ENCODE measurements at places on chromosomes 7 and 10.

- DNase-seq, result peak; percentile 68
Observed at GRCh38 chr7:151539088-151539671, 19.5 kb upstream of the RHEB start.

DNA sequence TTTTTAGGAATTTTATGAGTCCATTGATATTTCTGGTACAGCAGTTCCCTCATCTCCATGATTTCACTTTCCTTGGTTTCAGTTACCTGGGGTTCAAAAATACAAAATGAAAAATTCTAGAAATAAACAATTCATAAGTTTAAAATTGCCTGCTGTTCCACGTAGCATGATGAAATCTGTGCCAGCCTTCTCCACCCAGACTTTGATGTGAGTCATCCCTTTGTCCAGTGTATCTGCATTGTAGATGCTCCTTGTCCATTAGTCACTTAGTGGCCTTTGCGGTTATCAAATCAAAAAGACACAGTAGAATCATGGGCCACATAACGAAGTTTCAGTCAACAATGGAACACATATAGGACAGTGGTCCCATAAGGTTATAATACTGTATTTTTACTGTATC lies 286.9 kb downstream of the PTEN start:
- DNase-seq, result no peak

DNA sequence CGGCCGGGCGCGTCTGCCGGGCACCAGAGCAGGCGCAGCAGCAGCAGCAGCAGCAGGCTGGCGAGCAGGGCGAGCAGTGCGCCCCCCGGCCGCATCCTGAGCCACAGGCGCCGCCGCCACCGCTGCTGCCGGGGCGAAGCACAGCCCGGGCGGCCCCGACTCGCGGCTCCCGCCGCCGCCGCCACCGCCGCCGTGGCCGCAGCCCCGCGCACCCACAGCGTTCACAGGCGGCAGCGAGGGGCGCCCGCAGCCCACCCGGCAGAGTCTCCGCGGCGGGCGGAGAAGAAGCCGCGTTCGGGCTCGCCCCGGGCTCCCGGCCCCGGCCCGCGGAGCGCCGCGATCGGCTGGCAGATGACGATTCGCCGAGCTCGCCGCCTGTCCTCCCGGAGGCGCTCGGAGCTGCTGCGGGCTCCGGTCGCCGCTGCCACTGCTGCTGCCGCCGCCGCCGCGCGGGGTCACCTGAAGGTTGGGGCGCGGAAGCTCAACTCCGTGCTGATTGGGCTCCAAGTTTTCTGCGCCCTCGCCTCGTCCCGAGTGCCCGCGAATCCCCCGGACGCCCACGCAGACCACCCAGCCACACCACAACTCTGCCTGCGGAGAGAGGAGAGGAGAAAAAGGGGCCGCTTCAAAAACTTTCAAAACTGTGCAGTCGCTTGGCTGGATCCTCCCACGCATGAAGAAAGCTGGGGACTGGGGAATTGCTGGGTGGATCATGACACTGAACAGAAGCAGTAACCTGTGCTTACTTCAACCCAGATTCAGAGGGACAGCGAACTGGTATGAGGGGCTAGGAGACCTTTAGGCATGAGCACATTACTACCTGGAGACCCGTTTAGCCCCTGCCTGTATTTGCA lies at the start of gene ST8SIA6:
Gene ST8SIA6, minus strand, starts transcription at position 435 of the 854 bp plus-strand sequence. Its CDS starts 340 bp downstream, at position 95.
- DNase-seq, result peak; percentile 77

GRCh38 chr10:15168291-15168785 lies at the start of gene NMT2:
NMT2 (minus strand) TSS chr10:15168693; CDS start chr10:15168612, 81 bp downstream.
- peak; percentile 93 for DNase-seq

DNA sequence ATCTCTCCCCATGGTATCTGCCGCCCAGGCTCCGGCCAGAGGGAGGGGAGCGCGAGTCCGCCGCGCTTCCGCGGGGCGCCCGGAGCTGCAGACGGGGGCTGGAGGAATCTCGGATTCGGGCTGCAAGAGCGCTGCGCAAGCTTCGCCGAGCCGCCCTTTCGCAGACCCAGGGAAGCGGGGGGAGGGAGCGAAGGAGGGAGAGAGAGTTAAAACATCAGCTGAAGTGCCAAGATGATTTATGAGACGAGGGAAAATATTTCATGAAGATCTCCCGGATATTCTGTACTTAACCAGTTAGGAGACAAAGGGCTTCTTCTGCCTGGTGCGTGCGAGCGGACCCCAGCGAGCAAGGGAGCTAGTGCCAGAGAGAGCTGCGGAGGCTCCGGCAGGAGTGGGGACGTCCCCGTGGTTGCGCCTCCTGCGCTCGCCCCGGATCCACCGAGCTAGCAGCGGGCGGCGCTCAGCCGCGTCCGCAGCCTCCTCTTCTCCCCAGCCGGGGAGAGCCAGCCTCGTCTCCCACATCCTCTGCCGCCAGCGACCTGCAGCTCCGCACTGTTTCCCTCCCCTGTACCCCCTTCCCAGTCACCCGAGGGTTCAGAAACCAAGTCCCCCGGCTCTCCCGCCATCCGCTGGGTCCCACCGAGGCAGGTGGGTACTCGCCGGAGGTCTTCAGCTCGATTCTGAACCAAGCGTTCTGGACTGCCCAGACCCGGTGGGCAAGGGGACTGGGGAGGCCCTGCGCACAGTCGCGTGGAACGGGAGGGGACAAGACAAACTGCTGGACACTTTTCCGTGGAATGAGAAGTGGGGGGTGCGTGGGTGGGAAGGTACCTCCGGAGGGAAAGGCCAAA lies 1.0 kb upstream of the PAX2 start:
- no peak for DNase-seq

DNA sequence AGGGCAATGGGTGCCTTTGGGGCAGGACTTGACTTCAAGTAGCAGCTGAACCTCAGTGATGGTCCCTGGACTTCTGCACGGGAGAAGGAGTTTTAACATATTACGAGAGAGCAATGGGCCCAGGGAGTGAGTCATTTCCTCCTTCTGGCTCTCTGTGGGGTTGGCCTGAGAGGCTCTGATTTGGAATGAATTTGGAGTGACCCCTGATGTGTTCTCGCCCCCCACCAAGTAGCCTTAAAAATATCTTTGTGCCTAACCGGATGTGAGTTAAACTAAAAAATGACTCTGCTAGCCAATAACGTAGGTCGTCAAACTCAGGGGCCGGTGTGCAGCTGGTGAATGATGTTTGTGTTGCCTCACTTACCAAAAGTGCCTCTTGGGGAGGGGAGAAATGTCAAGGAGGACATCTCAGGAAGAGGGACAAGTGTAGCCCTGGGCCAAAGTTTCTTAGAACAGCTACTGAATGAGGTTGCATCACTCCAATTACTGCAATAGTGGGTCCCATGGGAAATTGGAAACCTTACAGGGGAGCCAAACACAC lies 656.6 kb downstream of the INHBA start:
- DNase-seq, result no peak

DNA sequence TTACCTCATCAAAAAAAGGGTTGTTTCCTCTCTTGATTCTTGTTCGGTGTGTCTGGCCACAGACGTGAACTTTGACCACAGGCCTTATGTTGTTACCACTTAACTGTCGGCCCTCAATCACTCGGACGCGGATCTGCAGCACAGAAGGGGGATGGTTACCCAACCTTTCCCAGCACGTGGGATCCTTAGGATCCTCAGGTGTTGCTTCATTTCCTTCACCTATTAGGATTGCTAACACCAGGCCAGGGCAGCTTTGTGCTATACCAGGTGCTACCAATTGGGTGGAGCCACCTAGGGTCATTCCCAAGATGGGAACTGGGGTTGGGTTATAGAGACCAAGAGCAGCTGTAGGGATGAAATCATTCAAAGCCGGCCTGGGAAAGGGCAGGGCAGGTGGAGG lies 73.4 kb downstream of the MYOF start:
- no peak for DNase-seq

DNA sequence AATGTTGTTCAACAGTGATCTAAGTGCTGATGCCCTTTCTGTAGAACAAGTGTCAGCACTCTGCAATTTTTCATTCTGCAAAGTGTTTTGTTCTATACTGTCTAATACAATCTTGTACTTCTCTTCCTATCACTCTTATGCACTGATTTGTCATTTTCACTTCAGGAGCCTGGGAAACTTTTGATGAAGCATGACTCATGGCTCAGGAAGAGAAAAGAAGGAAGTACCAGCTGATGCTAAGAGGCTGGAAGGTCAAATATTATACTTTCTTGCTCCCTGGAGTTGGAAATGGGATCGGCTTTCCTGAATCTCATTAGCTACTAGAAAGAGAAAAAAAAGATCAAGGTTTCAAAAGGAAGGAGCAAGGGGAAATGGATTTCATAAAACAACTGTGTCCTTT lies 45.8 kb downstream of the DGKI start:
- no peak for DNase-seq

DNA sequence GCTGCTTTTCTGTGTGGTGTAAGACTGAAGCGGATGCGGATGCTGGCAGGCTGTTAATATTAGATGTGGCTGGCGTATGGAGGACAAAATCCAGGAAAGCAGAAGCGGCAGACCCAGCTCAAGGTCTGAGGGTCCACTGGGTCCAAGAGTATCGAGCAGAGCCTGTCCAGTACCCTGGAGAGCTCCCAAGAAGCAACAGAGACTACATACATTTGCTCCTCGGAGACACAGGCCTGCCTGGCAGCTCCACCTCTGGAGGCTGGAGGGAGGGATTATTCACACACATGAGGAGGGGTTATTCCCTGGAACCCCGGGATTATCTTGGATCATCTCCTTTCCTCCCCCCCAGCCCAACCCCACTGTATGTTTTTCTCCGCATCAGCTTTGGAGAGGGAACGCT lies 31.3 kb upstream of the LOXL4 start:
- no peak for DNase-seq
